H9 (cell line): ENCODE measurements at places on chromosomes 2 and 18.

DNA sequence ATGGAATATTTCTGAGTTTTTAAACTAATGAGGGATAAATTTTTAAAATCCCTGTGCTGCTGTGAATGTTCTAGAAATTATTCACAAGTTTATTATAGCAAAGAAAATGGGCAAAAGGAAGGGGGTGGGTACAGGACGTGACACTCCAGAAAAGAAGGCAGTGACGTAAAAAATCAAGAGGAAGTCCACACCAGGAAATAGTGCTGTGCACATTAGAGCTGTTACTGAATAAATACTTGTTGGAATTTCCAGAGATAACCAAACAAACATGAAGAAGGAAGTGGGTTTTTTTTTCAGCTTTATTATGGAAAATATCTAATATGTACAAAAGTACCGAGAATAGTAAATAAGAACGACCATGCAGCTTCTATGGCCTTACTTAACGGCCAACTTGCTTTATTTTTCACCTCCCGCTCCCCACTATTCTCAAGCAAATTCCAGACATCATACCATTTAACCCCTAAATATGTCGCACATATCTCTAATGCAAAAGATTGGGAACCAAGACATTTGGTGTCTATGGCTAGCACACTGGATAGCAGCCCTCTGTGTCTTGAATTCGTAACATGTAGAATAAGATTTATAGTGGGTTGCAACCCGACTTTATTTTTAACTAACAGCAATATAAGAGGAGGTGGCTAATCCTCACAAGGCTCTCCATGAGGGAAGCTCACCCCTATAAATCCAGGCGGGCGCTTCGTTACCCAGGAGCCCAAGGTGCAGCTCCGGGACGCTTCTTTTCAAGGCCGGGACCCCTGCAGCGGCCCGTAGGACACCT lies 580 bp upstream of the NDUFV2 start:
- no peak for DNase-seq

GRCh38 chr2:62845256-62845655 lies 139.7 kb downstream of the EHBP1 start:
- DNase-seq: no peak

DNA sequence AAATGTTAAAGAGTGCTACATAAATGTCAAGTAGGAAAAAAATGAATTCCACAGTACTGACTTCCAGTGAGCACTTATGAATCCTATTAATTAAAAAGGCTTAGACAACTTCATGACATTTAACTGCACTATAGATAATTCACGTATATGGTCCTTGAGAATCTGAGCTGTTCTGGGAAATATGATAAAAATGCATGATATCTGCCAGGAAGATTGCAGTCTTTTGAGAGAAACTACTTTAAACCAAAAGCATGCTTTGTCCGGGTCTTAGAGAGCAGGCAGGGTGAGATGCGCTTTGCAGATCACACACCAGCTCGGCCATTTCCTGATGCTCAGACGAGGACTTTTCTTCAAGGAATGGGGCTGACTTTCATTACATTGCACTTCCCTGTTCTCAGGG lies 42.6 kb downstream of the CMPK2 start:
- DNase-seq: no peak

DNA sequence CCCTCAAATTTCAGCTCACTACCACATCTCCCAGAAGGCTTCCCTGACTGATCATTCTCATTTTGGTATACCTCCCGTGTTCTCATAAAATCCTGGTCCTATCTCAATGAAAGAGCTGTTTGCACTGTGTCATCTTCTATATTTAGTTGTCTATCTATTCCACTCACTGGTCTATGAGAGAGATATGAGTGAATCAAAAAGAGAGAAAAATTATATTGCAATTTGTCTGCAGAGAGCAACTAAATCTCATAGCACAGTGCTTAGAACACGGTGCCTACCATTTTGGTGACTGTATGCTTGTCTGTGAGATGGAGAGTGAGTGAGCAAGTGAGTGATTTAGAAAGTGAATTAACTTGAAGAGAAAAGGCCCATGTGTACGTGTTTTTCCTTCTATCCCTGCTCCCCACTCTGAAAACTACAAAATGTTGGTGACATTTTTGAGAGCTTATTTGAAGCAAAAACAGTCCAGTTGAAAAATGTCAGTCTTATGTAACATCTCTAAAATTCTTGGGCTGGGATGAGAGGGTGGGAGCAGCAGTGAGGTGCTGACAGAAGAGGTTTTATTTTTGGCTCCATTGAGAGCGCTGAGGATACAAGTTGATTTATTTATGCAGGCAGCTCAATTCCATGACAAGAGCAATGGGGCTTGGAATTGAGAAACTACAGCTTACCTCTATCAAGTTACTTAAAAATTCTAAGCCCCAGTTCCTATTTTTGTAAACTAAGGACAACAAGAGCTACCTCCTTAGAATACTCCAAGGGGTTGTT lies 373.5 kb upstream of the CHST9 start:
- no peak for DNase-seq

DNA sequence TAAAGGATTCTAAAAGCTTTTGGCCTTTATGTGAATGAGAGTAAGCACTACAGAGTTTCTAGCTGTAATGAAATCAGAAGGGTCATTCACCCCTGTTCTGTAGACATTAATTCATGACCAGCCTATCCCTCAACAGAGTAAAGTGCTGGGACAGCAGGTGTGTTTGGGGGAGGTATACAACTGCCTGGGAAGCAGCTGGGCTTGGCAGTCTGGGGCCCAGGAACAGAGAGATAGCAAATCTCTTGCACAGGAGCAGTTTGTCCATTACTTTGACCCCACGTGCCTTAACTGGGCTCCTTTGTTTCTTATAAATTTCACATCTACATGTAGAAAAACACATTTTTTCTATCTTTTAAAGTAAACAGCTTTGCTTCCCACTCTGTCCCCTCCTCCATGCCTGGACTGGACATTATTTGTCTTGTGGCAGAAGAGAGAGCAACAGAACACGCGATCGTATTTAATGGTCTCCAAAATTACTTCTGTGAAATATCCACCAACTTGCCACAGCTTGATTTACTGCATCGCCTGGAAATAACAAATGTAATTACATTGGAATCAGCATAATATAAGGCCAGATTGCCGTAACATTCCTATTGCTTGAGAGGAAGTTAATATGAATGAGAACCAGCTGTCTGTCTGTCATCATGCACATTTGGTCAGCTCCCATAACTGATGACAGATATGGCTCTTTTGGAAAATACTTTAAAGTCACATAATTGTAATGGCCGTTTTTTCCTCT lies 263.8 kb downstream of the RBM43 start:
- no peak for DNase-seq

- DNase-seq: no peak
Measured at GRCh38 chr18:70431203-70431624, 142.4 kb downstream of the SOCS6 start.

GRCh38 chr2:38010995-38011394 lies 65.0 kb downstream of the CYP1B1 start:
- no peak for DNase-seq

DNA sequence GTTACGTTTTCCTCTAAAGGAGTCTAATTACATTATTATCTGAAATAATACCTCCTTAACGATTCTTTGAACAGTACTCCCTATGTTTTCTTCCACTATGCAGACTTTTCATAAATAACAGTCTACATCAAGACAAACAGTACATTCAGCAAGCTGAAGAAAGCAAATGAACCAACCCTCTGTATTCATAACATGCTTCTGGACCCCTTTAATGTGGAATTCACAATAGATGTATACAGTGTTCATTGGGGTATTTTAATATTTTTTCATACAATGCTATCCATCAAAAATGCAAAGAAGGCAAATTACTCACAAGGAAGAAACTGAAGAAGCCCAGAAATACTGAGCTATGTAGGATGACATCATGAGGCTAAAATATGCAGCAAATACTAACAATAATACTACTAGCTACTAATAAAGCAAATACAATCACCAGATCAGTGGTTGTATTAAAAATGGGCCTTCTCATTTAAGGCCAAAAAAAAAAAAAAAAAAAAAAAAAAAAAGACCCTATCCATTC lies 408.6 kb downstream of the MTX2 start:
- no peak for DNase-seq

GRCh38 chr2:458425-458815 lies 170.5 kb upstream of the ALKAL2 start:
- DNase-seq: no peak

- DNase-seq: no peak
Measured at GRCh38 chr2:197258580-197258979, 52.0 kb downstream of the ANKRD44 start.

DNA sequence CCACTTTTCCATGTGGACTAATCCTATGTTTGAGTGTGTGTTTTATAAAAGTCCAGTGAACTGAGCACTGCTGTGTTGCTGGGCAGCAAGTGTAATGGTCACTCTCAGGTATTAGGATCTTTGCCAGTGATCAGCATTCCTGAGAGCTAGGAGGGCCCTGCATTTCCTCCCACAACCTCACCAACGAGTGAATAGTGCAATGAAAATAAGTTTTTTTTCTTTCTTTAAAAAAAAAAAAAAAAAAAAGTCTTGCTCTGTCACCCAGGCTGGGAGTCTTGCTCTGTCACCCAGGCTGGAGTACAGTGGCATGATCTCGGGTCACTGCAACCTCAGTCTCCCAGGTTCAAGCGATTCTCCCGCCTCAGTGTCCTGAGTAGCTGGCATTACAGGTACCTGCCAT lies 6.5 kb upstream of the OSBPL6 start:
- no peak for DNase-seq

- no peak for DNase-seq
Measured at GRCh38 chr2:26422947-26423629, 21.4 kb downstream of the DRC1 start.

DNA sequence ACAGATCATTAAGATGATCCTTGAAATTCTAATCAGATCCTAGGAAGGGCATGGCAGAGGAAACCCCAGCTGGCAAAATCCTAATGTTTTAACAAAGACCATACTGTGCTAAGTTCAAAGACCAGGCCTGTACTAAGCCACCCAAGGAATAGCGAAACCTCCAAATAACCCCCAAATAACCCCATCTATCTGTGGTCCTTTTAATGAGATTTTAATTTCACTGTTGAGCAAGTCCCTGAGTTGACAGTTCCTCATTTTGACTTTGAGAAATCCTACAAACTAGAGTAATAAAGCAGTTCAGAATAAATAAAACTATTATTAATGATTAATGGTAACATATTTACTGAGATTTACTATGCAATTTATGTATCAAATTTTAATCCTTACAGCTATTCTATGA lies 259.8 kb downstream of the STK39 start:
- no peak for DNase-seq

- DNase-seq: no peak
Measured at GRCh38 chr2:229343661-229344060, 72.6 kb upstream of the PID1 start.

GRCh38 chr2:171516793-171517192 lies 5.5 kb upstream of the CYBRD1 start:
- DNase-seq: no peak

DNA sequence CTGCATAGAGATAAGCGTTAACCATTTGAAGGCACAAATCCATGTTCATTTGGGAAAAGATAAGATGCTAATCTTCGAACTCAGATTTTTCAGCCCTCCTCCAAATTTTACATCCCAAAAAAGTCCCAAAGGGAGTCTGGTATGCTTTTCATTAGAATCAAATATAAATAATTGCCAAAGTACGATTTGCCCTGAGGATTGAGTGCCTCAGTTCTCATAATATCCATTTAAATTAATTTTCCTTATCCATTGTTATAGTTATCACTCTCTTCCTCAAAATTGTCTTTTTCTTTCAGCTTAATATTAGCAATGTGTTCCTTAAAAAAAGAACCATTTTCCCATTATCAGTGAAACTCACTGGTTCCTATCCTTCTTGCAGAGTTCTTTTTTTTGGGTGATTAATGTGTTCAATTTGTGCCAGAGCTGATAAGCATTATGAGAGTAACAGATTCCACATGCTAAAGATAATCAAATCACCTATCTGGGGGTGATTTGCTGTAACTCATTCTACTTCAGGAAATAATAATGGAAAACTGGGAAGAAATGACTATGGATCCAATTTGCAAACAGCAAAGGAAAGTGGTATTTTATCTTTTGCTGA lies 686 bp downstream of the HNMT start:
- DNase-seq: no peak

GRCh38 chr2:73268830-73269685 lies 15.2 kb downstream of the FBXO41 start:
- DNase-seq: peak; percentile 88

GRCh38 chr2:112144966-112145365 lies 6.8 kb downstream of the FBLN7 start:
- no peak for DNase-seq

DNA sequence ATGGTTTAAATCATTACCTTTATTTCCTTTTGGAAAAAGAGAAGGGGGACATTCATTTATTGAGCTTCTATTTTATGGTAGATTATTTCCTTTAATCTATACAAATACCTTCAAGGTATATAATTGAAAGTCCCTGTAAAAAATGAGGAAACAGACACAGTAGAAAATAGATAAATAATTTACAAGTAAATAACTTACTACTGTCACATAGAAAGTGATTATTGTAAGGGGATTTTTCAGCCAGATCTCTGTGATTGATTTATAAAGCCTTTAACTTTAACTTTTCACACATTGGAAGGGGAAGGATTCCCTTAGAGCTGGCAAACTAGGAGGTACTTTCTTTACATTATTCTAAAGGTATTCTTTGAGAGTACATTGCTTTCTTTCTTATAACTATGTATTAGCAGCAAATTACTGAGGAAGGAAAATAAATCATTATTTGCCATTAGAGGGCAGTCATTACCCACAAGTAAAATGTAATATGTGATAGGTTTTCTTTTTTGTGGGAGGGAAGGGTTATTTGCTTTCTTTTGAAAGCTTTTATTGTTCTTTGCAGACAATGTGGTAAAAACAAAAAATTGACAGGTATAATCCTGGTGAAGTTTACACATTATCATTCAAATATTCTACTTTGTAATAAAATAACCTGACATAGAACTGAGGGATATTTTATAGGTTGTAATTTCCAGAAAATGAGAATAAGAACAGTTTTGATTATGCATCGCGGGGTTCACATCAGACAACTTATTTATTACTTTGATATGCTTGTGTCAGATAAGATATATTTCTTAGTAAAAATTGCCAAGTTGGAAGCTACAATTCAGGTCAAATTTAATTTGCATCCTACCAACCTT lies 24.8 kb upstream of the RPE start:
- no peak for DNase-seq

GRCh38 chr18:49875783-49876182 lies 62.5 kb upstream of the ACAA2 start:
- no peak for DNase-seq

GRCh38 chr2:166337932-166338331 lies 37.8 kb downstream of the SCN9A start:
- DNase-seq: no peak
